Activated CD4-positive, alpha-beta T cell treated with anti-CD3 and anti-CD28 coated beads for 36 hours (primary cell): ENCODE measurements at places on chromosomes 3 and 15. TPM values are rescaled to one million over a fixed set of nuclear protein-coding genes. Genes with fewer than 3 reads are reported as not detected.

TIPIN gene
- 49.9 TPM for total RNA-seq

- no peak overlapping the region for H3K27ac ChIP-seq
- peaks cover 7% of the 10 kb centered on the region for H3K4me1 ChIP-seq
- DNase-seq: no peak
- H3K27me3 ChIP-seq: no peaks in the 10 kb centered on the region
Measured at GRCh38 chr3:197007953-197008352, 21.7 kb downstream of the MELTF start.

C2CD4A gene
- 0.73 TPM for total RNA-seq

DNA sequence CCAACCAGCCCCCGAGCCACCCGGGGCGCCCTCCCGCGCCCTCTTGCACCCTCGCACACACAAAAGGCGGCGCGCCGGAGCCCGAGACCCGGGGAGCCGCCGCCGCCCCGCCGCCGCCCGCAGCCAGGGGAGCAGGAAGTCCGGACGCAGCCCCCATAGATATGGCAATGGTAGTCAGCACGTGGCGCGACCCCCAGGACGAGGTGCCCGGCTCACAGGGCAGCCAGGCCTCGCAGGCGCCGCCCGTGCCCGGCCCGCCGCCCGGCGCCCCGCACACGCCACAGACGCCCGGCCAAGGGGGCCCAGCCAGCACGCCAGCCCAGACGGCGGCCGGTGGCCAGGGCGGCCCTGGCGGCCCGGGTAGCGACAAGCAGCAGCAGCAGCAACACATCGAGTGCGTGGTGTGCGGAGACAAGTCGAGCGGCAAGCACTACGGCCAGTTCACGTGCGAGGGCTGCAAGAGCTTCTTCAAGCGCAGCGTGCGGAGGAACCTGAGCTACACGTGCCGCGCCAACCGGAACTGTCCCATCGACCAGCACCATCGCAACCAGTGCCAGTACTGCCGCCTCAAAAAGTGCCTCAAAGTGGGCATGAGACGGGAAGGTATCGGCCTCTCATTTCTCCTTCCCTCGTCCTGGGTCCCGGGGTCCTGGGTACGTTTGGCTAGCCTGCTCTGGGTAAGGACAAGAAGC is 1.6 kb downstream of the NR2F2 start:
- peaks cover 70% of the 10 kb centered on the region for H3K27me3 ChIP-seq
- H3K4me3 ChIP-seq: peak overlapping the region; percentile 59
- peaks cover 20% of the 10 kb centered on the region for H3K4me1 ChIP-seq
- peaks cover 7% of the 10 kb centered on the region for H3K36me3 ChIP-seq
- no peak for DNase-seq
- no peak overlapping the region for H3K27ac ChIP-seq

GRCh38 chr15:63178034-63178433 is 11.4 kb upstream of the RAB8B start:
- no peaks in the 10 kb centered on the region for H3K36me3 ChIP-seq

CHRM5 gene
- not detected for total RNA-seq

- DNase-seq: no peak
- no peaks in the 10 kb centered on the region for H3K36me3 ChIP-seq
- no peak overlapping the region for H3K4me3 ChIP-seq
Measured at GRCh38 chr3:143155756-143156155, 36.2 kb downstream of the CHST2 start.

DNA sequence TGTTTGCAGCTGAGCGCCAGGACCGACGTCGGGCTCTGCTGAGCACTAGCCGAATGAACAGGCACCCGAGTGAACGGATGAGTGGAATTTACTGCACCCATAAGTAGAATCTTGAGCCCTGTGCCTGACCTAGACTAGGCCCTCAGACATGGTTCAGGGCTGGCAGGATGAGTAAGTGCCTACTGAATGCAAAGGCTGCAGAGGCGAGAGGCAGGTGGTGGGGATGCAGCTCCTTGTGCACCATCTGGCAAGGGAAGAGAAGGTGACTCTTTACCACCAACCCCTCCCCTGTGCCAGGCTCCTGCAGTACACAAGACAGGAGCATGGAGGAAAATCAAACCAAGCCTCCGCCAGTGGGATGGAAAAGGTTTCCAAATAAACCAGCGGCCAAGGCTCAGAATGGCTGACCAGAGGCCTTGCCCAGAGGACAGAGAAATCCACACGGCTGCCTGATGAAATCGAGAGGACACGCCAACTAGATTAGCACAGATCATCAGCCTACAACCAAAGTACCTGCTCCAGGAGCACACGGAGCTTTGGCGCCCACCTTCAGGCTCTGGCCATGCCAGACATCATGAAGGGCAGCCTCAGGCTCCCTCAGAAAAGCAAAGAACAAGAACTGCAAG is 141.7 kb upstream of the IQSEC1 start:
- no peaks in the 10 kb centered on the region for H3K4me1 ChIP-seq
- no peak overlapping the region for H3K4me3 ChIP-seq
- no peak for DNase-seq
- H3K27ac ChIP-seq: no peak overlapping the region

GRCh38 chr3:183261151-183261724 is 8.2 kb downstream of the B3GNT5 start:
- peaks cover 40% of the 10 kb centered on the region for H3K36me3 ChIP-seq
- H3K4me3 ChIP-seq: no peak overlapping the region
- no peak for DNase-seq
- H3K27me3 ChIP-seq: peaks cover 8% of the 10 kb centered on the region
- H3K27ac ChIP-seq: no peak overlapping the region

TYRO3 gene
- 2.3 TPM for total RNA-seq

PRKCD gene
- 26.5 TPM for total RNA-seq

- H3K27ac ChIP-seq: no peak overlapping the region
- no peak for DNase-seq
- H3K4me1 ChIP-seq: no peaks in the 10 kb centered on the region
- peaks cover 12% of the 10 kb centered on the region for H3K27me3 ChIP-seq
Measured at GRCh38 chr15:94620632-94621031, 389.3 kb downstream of the MCTP2 start.

- no peak for DNase-seq
- H3K4me1 ChIP-seq: peaks cover 26% of the 10 kb centered on the region
- H3K27me3 ChIP-seq: no peaks in the 10 kb centered on the region
- no peak overlapping the region for H3K4me3 ChIP-seq
- no peak overlapping the region for H3K27ac ChIP-seq
Measured at GRCh38 chr3:32120471-32120870, 14.1 kb downstream of the GPD1L start.

DNA sequence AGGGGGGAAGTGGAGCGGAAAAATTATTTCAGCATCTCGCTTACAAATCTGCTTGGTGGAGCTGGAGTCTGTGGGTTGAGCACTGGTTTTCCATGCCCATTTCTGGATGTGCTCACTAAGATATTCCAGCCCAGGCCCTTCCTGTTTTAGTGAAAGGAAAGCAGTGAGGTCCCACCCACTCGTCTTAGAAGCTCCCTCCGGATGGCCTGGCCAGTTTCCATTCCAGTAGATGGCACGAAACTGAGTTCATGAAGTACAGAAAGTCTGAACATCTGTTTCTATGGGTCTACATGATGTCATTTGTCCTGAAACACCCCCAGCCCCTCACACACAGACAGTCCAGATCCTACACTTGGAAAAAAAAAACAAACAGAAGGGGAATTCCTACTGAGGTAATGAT is 31.9 kb upstream of the THSD4 start:
- H3K4me3 ChIP-seq: no peak overlapping the region
- no peak for DNase-seq
- no peaks in the 10 kb centered on the region for H3K4me1 ChIP-seq
- no peaks in the 10 kb centered on the region for H3K36me3 ChIP-seq

DUOXA1 gene
- total RNA-seq: not detected

TMPRSS7 gene
- not detected for total RNA-seq
